ENCODE measurements at places on chromosomes 6 and 20.
A peak's percentile ranks its signal among the peaks of the same experiment; 100 is the strongest.

DNA sequence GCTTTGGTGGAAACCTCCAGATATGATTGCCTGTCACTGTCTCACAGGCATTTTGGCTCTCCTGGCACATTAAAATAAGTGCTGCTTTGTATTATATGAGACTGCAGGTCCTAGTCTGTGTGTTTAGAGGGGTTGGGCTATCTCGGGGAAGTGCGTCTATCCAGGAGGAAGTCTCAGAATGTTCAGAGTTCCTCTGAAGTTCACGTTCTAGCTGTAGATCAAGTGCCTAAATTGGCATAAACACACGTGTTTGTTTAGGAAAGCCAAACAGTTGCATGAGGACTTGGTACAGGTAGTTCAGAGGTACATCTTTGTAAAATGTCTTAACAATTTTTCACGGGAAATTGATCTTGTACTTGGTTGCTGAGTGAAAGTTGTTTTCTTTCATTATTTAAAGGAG lies 36.4 kb upstream of the SLC22A1 start:
- DNase-seq: no peak

DNA sequence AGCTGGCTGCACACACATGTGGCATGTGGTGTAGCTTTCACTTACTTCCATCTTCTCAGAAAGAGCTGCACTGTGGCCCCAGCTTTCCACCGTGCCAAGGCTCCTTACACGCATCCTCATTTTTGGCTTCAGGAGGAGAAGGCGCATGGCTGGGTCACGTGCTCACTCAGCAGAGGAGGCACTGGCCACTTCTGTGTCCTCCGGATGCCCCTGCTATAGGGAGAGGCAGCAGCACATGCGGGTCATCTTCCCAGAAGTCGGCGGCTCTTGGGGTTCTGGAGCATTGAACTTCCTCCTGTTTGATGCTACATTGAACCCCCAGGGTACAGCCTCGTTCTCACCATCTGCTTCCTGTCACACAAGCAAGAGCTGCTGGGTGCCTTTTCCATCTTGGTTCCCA lies 111.3 kb downstream of the FAM120B start:
- DNase-seq: no peak

GRCh38 chr20:4491643-4492042 lies 230.1 kb upstream of the PRND start:
- DNase-seq: peak; percentile 83

- DNase-seq: no peak
These were observed 94.2 kb upstream of the FLRT3 start for GRCh38 chr20:14431568-14431967.

- DNase-seq: peak; percentile 51
These were observed 98.8 kb downstream of the HAO1 start for GRCh38 chr20:7841291-7841970.

DNA sequence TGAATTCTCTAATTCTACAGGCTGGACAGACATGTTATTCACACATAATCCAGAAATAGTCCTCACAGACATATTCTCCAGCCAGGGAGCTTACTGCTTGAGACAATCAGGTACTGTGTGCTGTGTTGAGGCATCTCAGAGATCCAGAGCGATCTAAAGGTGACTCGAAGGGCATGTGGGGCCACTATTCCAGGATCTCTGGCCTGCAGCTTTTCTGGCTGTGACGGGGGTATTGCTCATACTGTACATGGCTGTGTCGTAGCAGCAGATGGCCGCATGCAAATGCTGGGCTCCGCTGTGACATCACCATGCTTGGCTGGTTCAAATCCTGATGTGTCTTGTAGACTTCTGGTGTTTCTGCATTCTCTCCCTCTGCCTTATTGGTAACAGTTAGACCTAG lies 37.8 kb downstream of the CD109 start:
- no peak for DNase-seq

DNA sequence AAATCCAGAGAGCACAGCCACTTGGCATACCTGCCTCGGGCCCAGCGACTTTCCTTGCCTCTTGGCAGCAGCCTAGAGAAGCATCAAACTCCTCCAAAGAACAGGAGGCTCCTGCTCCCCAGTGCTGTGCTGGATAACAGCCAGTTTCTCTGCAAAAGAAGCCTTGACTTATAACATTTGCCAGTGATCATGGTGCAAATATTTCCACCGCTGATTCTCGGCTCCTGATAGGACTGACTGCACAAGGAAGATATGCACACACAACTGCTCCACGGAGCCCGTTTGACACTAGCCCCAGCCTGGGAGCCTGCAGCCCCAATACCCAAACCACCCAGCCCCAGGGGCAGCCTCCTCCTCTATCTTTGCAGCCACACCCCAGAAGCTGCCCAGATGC lies 17.5 kb downstream of the ACSS1 start:
- peak; percentile 75 for DNase-seq

DNA sequence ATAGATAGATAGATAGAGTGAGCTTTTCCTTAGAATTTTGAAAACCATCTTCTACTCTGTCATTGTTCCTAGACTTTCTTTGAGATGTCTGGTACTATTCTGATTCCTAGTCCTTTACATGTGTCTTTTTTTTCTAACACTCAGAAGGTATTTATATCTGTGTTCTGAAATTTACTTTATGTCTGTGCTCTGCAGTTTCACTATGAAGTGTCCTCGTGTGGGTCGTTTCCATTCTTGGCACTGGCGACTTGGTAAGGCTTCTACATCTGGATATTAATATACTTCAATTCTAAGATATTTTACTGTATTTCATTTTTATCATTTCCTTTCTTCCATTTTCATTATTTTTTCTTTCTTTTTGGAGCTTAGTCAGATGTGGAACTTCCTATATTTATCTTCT lies 87.0 kb downstream of the FHL5 start:
- DNase-seq: no peak

- no peak for DNase-seq
These were observed 221.7 kb upstream of the HTR1E start for GRCh38 chr6:86715676-86716075.

DNA sequence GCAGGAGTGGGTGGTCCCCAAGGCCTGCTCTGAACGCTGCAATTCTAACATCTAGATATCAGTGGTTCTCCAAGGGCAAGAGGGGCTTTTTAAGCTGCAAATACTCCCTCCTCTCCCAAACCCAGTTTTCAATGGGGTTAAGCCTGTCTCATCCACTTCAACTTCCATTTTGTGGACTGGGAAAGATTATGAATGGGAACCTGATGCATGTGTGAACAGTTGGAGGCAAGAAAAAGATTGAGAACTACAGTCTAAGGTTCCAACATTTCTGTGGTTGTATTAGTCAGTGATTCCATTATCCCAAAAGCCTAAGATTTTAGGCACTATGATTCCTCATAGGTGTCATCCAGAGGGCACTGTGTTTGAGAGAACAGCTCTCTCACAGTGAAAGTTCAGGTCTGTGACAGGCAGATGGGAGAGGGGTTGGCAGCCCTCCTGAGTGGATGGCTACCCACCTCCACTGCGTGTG lies 53.7 kb downstream of the HNF4A start:
- peak; percentile 80 for DNase-seq

GRCh38 chr6:158793432-158793831 lies 25.7 kb downstream of the EZR start:
- peak; percentile 79 for DNase-seq

All from EH (cell line).